ENCODE measurements at places on chromosomes 2 and 18.

- DNase-seq = no peak
These were observed 31.4 kb downstream of the LGALSL start for GRCh38 chr2:64485331-64485730.

DNA sequence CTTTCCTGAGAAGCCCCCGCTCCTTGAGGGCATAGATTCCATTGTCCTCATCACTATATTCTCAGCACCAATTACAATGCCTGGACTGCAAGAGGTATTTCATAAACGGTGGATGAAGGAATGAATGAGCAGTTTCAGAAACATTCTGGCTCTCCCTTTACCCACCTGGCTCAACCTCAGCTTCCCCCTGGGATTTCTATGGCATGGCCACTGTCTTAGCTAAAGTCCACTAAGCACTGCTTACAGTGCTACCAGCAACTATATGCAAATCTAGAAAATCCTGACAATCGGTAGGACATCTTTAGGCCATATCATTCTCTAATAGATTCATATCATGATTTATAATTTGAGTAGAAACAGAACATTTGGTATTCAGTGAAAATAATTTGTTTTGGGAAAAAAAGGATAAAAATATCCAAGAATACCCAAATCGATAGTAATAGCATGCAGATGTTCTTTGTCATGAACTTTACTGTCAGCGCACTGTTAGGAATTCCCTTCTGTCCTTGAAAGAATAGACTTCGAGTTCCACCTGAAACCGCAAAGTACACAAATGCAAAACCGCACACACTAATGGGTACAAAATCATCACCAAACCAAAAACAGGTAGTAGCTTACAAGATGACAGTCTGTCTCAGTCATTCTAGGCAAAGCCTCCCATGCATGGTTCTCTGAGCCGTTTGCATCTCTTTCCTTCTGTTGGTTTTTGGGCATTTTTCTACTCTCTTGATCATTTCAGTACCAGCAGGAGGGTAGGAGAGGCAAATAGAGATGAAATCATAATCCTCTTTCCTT, 303.6 kb upstream of the ID2 start:
- no peak for DNase-seq

DNA sequence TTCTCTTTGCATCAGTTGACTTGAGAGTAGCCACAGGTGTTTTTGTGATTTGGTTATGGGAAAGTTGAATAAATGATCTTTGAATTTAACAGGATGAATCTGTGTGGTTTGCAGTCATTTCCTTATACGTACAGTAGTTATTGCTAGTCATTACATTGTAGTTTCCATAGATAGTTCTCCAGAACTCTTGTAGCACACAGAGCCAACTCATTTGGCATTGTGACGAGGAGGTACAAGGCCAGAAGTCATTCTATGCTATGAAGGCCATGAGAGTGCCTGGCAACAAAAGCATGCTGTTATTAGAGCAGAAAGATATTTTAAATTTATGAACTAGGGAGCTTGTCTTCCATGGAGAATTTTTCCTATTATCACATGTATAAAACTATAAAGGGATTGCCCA, 973.0 kb upstream of the CHAC2 start:
- no peak for DNase-seq

GRCh38 chr18:76970770-76971559, 148.6 kb downstream of the ZNF236 start:
- DNase-seq = no peak

- DNase-seq = no peak
These were observed 599.5 kb upstream of the ZNF804A start for GRCh38 chr2:183998797-183999190.

DNA sequence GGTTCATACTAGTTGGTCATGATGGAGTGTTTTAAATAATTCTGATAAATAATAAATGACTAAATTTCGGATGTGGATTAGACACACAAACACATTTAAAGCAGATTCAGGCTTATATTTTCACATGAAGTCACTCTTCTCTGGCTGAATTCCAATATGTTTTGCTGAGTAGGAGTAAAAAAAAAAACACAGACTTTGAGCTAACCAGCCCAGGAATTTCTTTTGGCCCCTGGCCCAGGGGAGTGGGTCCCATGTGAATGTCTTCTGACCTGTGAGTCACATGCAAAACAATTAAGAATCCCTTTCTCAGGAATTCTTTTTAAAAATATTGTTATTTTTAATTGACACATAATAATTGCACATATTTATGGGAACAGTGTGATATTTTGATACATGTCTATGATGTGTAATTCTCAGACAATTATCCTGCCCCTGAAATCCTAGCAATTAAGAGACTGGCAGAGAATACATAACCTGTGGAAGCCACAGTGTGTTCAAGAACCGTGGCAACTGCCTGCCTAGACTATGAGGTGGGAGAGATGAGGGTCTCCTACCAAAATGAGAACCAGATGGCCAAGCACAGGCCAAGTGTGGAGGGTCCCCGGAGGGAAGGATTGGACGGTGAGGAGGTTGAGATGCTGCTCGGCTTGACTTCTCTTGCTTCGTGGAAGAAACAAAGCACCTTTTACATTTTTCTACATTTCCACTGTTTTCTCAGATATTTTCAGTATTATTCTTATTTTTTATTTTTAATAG, 236.4 kb downstream of the PIEZO2 start:
- no peak for DNase-seq

GRCh38 chr2:69043736-69044400, 30.9 kb downstream of the ANTXR1 start:
- DNase-seq = no peak

DNA sequence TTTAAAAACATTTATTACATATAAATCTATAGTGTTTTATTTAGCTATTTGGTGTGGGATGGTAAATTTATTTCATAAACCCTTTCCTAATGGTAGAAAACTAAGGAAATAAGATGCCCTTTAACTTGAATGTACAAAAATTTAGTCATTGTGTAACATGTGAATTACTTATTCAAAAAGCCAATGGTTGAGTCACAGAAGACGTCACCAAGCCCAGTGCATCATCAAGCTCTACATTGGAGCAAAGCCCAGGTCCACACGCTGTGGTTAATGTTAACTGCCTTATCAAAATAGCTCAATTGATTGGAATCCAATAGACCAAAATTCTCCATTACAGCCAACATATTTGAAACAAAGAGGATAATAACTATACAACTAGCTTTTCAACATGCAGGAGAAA, 145.5 kb upstream of the LYPD1 start:
- no peak for DNase-seq

DNA sequence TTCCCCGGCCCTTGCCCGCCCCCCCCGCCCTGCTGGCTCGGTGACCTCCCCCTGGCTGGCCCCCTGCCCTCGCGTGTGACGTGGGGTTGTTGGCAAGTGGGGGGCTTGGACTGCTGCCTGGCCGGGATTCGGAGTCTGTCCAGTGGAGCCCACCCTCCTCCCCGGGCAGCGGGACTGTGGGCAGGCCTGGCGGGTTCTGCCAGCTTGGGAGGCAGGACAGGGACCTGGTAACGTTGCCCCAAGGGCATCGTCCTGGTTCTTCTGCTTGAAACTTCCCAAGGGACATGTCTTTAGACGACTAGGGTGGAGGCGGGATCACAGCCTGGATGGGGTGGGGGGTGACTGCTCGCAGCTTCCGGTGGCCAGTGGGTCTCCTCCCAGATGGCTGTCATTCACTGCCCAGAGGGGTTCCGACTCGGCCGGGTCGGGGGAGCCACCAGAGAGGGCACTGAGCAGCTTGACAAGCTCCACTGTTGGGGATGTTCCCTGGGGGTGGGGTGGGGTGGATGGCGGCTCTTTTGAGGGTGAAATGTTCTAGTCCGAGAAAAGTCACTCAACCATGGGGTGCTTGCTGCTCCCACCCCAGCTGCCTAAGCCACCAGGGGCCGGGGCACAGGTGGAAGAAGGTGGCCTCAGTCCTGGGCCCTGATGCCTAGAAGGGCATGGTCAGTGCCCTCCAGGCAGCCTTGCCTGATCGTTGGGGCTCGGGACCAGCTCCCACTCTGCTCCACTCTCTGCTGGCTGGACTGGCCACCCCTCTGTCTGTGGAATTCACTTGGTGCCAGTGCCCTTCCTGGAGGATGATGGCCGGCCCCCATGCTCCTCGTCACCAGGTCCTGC, 4.3 kb upstream of the HS6ST1 start:
- no peak for DNase-seq

Measured in activated T-helper 1 cell treated with Interleukin-2 at 50 U/mL for 16 hours (primary cell).